ENCODE measurements at places on chromosomes 2 and 18. TPM values are rescaled to one million over a fixed set of nuclear protein-coding genes. Genes with fewer than 3 reads are reported as not detected.

TUBA4B gene
- not detected for total RNA-seq

DNA sequence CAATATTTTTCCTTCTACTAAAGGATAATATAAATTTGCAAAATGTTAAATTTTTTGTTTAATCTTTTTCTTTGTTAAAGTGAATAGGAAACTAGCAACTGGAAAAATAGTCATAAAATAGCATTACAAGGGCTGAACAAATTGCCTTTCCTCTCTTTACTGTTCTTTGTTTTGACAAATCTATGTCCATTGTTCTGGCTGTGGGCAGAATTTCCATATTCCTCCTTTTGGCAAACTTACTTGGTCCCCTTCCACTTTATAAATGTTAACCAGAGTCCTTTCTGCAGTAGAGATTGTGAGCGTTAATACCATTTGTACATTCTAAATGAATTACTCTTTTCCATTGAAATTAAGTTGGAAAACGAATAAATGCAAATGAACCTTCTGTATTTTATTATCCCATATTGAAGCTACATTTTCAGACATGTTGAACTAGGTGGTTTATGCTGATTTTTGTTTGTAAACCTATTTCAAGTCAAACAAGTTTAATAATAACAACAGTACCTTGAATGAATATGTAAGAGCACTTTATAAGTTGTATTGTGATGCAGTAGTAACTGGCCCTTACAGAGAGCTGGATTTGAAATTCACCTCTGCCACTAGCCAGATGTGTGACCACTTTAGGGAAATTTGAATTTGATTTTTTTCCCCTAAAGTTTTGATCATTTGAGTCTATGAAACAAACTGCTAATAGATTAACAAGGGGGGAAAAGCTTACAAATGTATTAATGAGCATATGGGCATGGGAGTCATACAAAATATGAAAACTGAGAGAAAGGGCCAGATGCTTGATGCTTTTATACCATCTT, 3.3 kb downstream of the RNF125 start:
- DNase-seq: no peak

DNA sequence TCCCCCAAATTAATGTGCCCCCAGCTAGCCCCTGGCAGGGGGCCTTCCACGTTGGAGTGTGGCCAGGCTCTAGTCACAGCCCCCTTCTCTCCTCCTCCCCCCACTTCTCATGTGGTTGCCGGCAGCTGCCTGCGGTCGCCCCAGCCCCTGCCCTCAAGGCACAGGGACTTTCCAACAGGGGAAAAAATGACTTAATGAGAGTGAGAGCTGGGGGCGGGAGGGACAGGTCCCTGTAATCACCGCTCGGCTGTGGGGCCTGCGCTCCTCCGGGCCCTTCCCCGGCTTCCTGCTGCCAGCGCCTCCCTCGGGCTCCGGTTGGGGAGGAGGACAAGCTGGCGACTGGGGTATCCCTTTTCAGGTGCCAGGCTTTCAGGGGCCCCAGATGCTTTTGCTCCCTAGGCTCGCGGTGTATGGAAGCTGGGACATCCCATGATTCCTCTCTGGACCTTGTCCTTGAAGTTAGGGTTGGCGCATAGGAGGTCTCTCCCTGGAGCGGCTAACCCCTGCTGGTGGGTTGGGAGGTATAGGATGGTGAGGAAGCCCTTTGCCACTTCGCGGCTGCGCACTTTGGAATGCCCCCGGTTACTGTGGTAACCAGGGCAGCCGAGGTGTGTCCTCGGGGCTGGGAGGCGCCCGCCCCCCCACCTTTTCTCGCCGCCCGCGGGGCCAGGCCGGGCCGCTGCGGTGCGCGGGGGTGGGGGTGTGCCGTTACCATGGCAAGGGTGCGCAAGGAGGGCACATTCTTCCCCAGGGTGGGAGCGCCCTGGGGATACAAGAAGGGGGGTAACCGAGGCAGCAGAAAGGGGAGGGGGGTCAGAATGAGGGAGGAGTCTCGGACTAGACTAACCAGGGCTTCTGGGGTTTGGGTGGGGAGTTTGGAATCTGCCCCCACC, 16.1 kb downstream of the WNT10A start:
- no peak for DNase-seq

DNA sequence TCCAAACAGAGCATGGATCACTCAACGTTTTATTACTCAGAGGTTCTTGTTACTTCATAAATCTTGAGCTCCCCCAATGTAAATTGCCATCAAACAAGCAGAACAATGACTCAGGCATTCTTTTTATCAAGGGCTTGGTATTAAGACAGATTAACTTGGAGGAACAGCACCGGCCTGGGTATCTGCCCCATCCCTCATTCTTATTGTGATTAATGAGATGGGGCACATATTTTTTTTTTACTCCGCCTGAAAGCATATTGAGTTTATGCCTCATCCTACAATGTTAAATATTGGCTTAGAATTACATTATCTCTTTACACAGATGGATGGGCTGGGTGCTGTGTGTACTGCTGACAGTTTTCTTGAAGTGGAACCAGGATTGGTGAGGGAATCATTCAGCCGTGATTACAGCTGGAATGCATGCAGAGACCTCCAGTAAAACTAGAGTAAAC, 387.3 kb downstream of the CLIP4 start:
- DNase-seq: no peak
